ENCODE measurements at places on chromosomes 12 and 14. TPM values are rescaled to one million over a fixed set of nuclear protein-coding genes. Genes with fewer than 3 reads are reported as not detected.

GRCh38 chr12:111428728-111429175, 23.0 kb downstream of the SH2B3 start:
- H3K27ac ChIP-seq: peak overlapping the region; percentile 100
- no peak for DNase-seq
- H3K27me3 ChIP-seq: no peaks in the 10 kb centered on the region
- peaks cover 79% of the 10 kb centered on the region for H3K4me1 ChIP-seq
- no peaks in the 10 kb centered on the region for H3K36me3 ChIP-seq
- peak overlapping the region; percentile 95 for H3K4me3 ChIP-seq

DNA sequence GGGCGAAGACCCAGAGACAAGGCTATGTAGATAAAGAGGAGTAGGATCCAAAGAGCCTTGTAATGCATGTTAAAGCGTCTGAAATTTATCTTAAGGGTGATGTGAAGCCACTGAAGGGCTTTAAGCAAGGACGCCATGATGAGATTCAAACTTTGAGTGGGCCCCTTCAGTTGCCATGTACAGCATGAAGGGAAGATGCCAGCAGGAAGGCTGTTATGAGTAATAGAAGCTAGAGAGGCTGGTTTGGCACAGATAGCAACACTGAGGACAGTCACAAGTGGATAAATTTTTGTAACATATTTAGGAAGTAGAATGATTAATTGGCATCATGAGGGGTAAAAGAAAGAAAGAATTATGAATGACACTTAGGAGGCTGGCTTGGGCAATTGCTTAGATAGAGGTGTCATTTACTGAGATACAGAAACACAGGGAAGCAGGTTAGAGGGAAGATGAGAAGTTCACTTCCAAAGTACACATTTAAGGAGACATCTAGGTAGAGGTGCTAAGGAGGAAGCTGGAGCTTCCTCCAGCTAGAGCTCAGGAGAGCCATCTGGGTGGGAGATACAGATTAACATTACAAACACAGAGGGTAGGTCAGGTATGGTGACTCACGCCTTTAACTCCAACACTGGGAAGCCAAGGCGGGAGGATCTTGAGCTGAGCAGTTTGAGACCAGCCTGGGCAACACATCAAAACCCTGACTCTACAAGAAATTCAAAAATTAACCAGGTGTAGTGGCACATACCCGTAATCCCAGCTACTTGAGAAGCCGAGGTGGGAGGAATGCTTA, 13.7 kb downstream of the ATG2B start:
- H3K4me3 ChIP-seq: no peak overlapping the region
- peaks cover 28% of the 10 kb centered on the region for H3K4me1 ChIP-seq
- H3K36me3 ChIP-seq: no peaks in the 10 kb centered on the region

DNA sequence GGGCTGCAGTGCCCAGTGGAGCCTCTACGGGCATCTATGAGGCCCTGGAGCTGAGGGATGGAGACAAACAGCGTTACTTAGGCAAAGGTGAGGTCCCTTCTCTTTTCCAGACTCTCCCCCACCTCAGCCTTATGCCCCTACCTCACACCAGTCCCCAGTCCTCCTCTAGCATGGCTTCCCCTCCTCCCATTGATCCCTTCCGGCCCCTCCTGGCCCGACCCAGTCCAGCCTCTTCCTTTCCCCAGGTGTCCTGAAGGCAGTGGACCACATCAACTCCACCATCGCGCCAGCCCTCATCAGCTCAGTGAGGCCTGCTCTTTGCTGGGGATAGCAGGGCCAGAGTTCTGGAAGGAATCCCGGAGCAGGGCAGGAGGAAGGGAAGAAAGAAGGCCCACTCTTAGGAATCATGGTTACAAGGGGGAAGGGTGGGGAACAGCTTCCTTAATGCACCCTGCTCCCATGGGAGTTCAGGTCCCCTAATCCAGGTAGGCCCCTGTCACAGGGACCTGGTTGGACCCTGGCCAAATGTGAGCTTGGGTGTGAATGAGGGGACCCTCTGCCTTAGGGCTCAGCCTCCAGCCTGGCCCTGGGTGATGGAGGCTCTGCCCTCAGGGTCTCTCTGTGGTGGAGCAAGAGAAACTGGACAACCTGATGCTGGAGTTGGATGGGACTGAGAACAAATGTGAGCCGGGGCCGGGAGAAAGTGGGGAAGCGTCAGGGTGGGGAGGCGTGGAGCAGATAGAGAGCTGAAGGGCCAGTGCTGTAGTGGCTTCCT, 2.2 kb downstream of the ENO2 start:
- peak overlapping the region; percentile 75 for H3K4me3 ChIP-seq
- H3K4me1 ChIP-seq: peaks cover 41% of the 10 kb centered on the region
- peak overlapping the region; percentile 85 for H3K27ac ChIP-seq
- no peaks in the 10 kb centered on the region for H3K27me3 ChIP-seq
- peaks cover 9% of the 10 kb centered on the region for H3K36me3 ChIP-seq
- no peak for DNase-seq

- DNase-seq: no peak
- no peaks in the 10 kb centered on the region for H3K36me3 ChIP-seq
- H3K4me3 ChIP-seq: no peak overlapping the region
- no peak overlapping the region for H3K27ac ChIP-seq
- no peaks in the 10 kb centered on the region for H3K4me1 ChIP-seq
- peaks cover 12% of the 10 kb centered on the region for H3K27me3 ChIP-seq
These were observed 50.0 kb upstream of the PRICKLE1 start for GRCh38 chr12:42639556-42639955.

Gene NINJ2
- 6.1 TPM for total RNA-seq

Gene NYNRIN
- 0.22 TPM for total RNA-seq
